ENCODE measurements at places on chromosomes 16 and 17.

DNA sequence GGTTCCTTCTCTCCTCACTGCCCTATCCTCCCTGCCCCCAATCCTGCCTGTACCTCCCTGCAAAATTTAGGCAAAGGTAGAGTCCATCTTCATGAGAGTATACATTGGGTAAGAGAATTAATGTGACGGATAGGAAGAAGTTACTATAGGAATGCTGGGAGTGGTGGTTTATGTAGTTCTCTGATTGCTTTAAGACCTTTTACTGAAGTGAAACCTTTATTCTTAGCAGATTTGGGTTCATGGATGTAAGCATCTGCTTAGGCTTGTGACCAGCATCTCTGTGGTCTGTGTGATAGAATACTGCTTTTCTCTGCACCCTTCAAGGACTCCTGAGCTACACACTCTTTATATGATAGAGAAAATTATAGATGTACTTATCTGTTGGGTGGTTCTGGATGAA, 127.3 kb downstream of the PRKCA start:
- no peak for DNase-seq

GRCh38 chr17:33044771-33045170, 53.1 kb downstream of the SPACA3 start:
- no peak for DNase-seq

GRCh38 chr17:64974750-64975317, 55.6 kb upstream of the LRRC37A3 start:
- no peak for DNase-seq

- DNase-seq = no peak
Measured at GRCh38 chr17:34246446-34246845, 8.6 kb upstream of the CCL2 start.

GRCh38 chr17:76492989-76493501, 8.2 kb downstream of the RHBDF2 start:
- DNase-seq = peak; percentile 76

DNA sequence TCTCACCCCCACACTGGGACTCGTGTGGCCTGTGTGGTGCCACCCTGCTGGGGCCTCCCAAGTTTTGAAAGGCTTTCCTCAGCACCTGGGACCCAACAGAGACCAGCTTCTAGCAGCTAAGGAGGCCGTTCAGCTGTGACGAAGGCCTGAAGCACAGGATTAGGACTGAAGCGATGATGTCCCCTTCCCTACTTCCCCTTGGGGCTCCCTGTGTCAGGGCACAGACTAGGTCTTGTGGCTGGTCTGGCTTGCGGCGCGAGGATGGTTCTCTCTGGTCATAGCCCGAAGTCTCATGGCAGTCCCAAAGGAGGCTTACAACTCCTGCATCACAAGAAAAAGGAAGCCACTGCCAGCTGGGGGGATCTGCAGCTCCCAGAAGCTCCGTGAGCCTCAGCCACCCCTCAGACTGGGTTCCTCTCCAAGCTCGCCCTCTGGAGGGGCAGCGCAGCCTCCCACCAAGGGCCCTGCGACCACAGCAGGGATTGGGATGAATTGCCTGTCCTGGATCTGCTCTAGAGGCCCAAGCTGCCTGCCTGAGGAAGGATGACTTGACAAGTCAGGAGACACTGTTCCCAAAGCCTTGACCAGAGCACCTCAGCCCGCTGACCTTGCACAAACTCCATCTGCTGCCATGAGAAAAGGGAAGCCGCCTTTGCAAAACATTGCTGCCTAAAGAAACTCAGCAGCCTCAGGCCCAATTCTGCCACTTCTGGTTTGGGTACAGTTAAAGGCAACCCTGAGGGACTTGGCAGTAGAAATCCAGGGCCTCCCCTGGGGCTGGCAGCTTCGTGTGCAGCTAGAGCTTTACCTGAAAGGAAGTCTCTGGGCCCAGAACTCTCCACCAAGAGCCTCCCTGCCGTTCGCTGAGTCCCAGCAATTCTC, 27.4 kb downstream of the STH start:
- DNase-seq = no peak

- DNase-seq = peak; percentile 33
Measured at GRCh38 chr16:21166561-21166961, 8.1 kb downstream of the LDAF1 start.

GRCh38 chr17:76957678-76958464, 89.7 kb downstream of the MGAT5B start:
- peak; percentile 68 for DNase-seq

DNA sequence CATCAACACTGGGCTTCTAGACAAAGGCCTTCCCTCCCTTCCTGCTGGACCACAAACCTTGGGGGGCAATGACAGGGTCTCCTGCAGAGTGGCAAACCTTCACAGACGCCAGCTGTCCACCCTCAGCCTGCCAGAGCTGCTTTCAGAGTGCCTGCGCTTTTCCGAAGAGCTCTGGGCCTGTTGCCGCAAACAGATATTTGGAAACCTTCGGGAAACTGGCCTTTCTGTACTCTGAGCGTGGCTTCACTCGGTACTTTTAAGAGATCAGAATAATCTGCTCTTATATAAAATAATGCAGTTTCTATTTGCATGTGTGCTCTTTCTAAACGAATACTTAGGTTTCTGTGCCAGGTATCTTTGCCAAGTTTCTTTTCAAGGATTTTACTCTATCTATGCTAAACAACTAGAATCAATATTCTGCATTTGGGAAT, 152.1 kb upstream of the CHMP6 start:
- DNase-seq = no peak

DNA sequence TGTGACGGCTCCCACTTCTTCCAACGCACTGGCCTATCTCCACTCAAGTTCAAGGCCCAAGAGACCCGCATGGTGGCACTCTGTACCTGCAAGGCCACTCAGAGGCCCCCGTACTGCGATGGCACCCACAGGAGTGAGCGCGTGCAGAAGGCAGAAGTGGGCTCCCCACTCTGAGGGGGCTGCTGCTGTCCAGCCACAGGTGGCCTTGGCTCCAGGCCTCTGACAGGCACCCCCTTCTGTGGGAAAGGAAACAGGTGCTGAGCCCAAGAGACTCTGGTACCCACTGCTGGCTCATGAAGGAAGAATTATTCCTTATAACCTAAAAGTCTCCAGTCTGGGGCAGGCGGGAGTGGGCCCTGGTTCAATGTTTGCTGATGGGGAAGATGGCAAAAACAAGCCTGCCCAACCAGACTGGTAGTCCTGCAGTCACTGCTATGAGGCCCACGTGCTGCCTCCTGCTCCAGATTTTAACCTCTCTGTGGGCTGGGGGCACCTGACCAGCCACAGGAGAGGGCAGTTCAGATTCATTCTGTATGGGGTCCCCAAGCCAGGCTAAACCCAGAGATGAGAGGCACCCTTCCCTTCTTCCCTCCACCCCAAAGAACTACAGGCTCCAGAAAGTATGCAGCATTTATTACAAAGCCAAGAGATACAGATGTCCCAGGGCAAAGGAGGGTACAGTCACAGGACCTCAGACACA, 3.3 kb downstream of the CISD3 start:
- no peak for DNase-seq

DNA sequence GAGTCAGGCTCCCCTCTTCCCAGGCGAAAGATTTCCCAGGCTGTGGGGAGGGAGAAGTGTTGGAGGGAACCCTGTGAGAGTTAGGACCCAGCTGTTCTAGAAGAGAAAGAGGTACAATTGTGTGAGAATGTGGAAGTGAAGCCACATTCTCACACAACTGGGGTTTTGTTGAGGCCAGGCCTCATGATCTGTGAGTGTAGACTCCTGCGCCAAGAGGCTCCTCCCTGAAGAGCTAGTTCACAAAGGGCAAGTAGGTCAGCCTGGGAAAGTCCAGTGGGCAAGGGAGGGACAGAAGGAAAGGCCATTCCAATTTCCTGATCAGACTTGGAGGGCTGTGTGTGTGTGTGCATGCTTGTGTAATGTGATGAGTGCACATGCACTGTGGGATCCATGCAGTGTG, 15.2 kb downstream of the CD300LF start:
- DNase-seq = no peak

GRCh38 chr17:27550291-27550930, 80.6 kb upstream of the LGALS9 start:
- no peak for DNase-seq

GRCh38 chr16:12173121-12173520, 196.6 kb downstream of the SNX29 start:
- DNase-seq = no peak

DNA sequence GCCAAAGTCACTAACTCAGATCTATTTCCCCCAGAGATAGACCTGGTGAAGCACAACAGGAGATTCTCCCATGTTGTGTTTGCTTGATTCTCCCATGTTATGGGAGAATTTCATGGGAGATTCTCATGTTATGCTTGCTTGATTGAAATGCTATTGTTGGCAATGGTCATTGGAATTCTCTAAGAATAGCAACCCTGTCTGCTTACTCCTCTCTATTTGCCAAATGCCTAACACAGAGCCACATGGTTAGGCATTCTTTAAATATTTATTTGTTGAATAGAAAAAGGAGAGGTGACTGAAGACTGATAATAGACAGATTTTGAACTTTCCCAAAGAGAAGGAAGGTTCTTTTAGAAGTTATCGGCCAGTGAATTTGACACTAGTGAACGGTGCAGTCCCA, 111.5 kb upstream of the MPHOSPH6 start:
- no peak for DNase-seq

GRCh38 chr16:22054847-22055590, 37.3 kb upstream of the VWA3A start:
- DNase-seq = no peak

GRCh38 chr17:29059281-29059680, 16.3 kb downstream of the PIPOX start:
- DNase-seq = peak; percentile 79

DNA sequence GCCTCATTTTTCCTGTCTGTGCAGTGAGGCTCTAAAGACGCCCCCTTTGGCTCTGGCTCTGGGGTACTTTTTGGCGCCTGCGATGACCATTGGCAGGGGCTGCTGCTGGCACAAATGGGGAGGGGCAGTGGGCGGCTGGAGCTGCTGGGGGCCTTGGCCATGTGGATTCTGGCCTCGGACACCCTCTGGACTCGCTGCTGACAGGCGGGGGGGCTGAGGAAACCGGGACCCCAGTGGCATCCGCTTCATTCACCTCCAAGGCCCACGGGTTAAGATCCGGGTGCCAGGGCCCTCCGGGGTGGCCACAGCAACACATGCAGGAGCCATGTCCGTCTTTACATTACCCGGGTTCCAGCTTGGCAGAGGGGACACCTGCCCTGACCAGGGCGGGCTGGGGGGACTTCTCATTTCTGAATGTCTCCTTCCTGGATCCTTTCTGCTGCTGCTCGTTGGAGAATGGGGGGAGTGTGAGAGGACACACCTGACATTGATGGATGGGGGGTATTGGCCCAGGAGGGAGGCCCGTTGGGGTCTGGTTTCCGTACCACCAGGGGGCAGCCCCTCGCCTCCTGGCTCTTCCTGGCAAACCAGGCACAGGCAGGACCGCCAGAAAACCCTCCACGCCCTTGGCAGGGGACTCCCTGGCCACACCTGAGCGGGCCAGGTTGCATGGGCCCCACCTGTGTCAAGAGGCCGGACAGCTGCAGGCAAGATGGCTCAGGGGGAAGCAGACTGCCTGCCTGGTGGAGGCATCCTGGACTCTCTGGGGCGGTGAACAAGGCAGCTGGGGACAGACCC, 21.8 kb downstream of the GSE1 start:
- DNase-seq = no peak

GRCh38 chr16:81630635-81631031, 148.5 kb upstream of the PLCG2 start:
- no peak for DNase-seq

DNA sequence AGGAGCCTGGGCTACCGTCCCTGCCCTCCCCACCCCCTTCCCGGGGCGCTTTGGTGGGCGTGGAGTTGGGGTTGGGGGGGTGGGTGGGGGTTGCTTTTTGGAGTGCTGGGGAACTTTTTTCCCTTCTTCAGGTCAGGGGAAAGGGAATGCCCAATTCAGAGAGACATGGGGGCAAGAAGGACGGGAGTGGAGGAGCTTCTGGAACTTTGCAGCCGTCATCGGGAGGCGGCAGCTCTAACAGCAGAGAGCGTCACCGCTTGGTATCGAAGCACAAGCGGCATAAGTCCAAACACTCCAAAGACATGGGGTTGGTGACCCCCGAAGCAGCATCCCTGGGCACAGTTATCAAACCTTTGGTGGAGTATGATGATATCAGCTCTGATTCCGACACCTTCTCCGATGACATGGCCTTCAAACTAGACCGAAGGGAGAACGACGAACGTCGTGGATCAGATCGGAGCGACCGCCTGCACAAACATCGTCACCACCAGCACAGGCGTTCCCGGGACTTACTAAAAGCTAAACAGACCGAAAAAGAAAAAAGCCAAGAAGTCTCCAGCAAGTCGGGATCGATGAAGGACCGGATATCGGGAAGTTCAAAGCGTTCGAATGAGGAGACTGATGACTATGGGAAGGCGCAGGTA, 762 bp downstream of the CDK12 start:
- DNase-seq = peak; percentile 84

DNA sequence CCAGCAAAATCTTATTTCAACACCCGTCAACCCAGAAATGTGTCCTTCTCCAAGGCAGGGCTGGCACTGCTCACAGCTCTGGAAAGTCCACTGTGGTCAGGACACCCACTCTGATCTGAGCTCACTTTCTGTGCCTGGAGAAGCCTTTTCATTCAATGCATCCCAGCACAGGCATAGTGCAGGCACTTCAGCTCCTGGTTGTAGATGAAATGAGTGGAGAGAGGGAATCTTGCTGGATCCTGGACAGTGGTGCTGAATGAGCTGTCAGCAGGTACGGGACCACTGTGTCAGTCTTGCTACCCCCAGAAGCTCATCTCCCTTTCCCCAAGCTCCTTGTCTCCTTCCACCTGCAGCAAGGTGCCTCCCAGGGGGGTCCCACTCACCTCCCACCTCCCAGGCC, 86.1 kb upstream of the SALL1 start:
- DNase-seq = no peak

- DNase-seq = peak; percentile 87
Measured at GRCh38 chr17:50047488-50048126, 8.3 kb upstream of the ITGA3 start.

DNA sequence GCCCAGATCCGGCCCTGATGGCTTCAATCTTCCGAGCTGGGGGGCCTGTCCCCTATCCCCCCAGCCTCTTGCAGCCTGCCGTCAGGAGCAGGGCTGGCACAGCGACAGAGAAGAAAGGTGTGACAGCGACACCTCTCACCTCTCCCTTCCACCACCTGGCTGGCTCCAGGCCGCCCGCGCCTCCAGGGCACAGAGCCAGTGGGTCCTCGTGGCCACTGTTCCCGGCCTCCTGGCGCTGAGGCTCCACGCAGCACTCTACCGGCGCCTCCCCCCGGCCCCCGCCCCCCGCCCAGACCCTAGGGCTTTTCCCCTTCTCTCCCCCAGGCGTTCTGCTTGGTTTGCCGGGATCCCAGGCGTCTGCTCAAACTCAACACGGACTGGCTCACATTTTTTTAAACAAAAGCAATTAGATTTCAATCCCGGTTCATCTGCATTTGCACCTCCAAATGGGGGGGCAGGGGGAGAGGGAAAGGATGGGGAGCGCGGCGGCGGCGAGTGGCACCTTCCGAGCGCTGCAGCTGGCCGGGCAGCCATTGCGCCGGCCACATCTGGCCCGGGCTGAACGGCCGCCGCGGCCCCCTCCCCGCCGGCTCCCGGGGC, 12.8 kb upstream of the CBX8 start:
- DNase-seq = no peak

Data from GM23248 (cell line).